ENCODE measurements at places on chromosomes 11 and 22.

DNA sequence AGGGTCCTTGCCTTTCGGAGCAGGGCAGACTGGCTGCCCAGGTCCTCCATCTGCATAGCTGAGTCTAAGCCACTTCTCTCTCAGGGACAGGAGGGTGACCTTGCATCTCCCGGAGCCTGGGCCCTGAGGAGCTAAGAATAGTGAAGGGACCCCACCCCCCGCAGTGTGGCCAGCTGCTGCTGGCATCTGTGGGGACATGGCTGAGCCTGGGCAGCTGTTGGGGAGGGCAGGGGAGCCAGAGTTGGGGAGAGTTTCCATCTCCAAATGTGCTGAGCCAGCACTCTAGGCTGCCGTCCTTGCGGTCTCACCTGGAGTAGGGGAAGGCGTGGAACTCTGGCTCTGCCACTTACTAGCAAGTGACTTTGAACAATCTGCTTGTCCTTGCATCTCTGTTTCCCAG lies 34.8 kb upstream of the SHISAL1 start:
- no peak for DNase-seq

DNA sequence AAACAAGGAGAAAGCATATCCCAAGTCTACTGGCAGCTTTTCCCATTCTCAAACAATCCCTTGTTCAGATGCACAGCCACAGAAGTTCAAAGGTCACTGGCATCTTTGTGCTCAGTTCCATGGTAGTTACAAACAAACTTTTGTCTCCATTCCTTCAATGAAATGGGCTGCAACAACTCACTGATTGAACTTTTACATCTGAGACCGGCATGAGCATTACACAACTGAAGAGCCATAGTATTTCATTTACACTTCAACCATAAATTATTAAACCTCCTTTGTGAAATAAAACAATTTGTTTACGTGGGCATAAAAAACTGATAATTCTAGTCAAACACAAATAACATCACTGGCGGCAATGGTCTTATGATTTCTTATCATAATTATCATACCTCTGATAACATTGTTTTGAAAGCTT lies 67.8 kb upstream of the ARHGAP32 start:
- DNase-seq, result no peak

GRCh38 chr11:128779036-128779435 lies 85.2 kb downstream of the FLI1 start:
- no peak for DNase-seq

DNA sequence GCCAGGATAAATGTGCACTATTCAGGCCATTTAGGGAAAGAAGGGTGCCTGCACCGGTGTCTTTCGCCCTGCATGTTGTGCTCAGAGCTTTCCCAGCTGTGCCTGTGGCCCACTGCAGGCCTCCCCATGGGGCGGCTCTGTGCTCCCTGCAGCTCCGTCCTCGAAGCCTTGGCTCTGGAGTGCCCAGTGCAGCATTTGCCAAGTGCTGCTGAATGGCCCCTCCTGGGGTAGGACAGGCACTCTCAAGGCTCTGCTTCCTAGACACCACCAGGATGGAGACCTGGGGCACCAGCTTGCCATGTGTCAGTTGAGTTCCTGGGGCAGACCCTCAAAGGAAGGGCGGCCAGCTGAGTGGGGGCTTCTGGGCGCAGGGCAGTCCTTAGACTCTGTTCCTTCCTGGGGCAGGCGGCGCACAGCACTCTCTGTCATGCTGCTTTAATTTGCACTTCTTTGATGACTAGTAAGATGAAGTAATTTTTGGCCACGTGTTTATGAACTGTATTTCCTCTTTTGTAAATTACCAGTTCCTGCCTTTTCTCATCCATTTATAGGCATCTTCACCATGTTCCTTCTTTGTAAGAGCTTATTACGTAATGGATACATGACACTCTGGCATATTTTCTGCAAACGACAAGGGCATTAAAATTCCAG lies 32.1 kb upstream of the GNB1L start:
- peak; percentile 50 for DNase-seq

GRCh38 chr22:29023172-29023796 lies 38.3 kb downstream of the C22orf31 start:
- DNase-seq, result no peak

DNA sequence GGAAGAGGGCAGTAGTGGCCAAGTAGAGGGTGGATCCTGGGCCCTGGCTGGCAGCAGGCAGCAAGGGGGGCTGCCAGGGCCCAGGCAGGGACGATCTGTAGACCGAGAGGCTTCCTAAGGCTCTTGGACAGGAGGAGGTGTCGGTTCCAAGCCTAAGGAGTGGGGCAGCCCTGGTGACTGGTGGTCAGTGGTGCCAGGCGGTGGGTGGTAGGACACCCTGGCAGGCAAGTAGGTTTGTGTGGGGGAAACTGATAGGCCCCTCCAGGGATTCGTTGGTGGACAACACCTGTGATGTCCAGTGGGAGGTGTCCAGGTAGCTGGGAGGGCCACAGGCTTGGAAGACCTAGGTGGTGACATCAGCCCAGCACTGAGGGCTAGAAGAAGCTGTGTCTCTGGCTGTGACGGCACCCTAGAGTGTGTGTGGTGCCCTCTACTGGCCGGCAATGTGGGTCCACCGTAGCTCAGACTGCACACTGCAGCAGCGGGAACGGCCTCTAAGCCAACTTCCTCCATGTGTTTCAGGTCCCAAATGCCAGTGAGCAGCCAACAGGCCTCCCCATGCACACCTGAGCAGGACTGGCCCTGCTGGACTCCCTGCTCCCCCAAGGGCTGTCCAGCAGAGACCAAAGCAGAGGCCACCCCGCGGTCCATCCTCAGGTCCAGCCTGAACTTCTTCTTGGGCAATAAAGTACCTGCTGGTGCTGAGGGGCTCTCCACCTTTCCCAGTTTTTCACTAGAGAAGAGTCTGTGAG lies 9.4 kb upstream of the SAMM50 start:
- DNase-seq, result peak; percentile 62

DNA sequence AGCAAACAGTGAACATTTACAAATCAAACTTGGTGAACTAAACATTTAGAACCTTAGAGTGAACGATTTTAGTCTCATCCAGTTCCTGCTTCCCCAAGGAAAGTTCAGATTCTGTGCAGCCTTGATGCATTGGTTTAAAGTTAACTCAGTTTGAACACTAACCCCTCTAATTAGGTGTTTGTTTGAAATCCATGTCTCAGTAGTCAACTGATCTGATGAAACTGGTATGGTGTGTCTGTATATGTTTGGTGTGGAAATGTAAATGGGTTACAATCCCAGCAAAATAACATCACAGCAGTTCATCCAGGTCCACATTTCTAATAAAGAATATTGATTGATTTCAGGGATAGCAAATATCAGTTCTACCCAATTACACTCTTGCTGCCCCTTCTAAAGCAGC lies 532.0 kb downstream of the NTM start:
- DNase-seq, result no peak

DNA sequence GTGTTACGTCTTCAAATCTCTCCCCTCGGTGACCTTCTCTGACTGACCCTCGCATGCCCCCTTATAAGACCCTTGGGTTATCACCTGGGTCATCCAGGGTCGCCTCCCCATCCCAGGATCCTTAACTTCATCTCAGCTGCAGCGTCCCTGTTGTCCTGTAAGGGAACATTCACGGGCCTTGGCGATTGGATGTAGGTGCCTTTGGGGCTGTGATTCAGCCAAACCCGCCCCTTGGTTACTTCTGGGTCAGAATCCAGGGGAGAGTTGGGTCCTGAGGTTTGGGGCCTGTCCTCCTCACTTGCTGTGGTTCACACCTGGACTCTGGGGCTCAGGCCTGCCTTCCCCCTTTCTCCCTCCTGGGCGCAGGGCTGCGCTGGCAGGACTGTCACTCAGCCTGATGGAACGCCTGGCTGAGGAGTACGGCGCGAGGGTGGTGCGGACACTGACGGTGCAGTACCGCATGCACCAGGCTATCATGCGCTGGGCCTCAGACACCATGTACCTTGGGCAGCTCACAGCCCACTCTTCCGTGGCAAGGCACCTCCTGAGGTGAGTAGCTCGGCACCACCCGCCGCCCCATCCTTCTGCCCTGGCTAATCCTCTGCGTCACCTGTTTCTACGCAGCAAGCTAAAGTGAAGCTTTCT lies 29.4 kb downstream of the IGHMBP2 start:
- no peak for DNase-seq

DNA sequence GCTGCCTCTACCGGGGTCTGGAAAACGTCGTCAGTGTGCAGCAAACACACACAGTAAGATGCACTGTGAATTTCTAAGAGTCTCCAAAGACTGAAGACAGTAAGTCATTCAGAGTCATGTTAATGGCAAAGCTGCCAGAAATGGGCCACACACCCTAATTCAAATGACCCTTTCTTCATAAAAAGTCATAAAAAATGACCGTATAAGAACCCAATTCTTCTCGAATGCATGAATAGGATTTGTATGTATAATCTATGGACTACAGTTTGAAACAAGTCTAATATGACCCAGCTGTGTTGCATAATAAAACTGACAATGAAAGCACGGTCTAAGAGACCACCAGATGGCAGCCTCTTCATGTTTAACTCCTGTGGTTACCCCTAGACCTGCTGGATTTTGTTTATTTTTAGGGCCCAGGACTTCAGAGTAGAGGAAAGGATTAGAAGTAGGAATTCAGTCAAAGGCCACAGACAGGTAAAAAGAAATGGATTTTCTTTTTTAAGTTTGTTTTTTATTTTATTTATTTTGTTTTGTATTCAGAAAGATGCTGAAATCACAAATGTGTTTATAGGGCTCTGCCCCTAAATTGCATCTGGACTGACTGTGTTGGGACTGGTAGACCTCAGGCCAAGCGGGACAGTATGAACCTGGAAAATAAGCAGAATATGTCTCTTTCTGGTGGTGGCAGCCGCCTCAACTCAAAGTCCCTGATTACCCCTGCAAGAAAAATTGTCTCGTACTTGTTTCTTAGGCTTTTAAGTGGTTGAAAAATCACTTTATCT lies 32.1 kb upstream of the SLC5A12 start:
- DNase-seq, result no peak

- no peak for DNase-seq
Observed at GRCh38 chr11:34464591-34465051, 25.9 kb downstream of the CAT start.

DNA sequence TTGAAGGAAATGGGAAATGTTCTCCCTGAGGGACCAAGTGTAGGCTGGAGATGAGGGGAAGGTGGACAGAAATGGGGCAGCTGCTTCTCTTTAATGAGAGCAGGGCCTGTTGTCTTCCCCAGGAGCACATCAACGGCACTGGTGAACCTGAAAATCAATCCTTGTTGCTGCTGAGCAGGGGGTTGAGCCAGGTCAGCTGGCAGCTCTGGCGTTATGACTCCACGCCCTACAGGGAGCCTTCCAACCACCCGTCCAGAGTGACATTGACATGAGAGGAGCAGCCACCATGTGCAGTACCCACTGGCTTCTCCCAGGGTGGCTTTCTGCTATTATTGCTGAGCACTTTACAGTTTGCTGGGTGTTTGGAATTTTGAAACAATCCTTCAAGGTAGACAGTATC lies 116.9 kb upstream of the LDLRAD3 start:
- no peak for DNase-seq

- DNase-seq, result no peak
Observed at GRCh38 chr11:100467821-100468508, 219.1 kb upstream of the ARHGAP42 start.

All from CD4-positive, alpha-beta T cell treated with Interleukin-10 for 1 hour (primary cell).